ENCODE measurements at places on chromosomes 7 and 10.

- no peak for DNase-seq
These were observed 21.7 kb upstream of the NOM1 start for GRCh38 chr7:156927571-156928405.

GRCh38 chr7:73817121-73817520 lies 13.7 kb upstream of the CLDN4 start:
- no peak for DNase-seq

DNA sequence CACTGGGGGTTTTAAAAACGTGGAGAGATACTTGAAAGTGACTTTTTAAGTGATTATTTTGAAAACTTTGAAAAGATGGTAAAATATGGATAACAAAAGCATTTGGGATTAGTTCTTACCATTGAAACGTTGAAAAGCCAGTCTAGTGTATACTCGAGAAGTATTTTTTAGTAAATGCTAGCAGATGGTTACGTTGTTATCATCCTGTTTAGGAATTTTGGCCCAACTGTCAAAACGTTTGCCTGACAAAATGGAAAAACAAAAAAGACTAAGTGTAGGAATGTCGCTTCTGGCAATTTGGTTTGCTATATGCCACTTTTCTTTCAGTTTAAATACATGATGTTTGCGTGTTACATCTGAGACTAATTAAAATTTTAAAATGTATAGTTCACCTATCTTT lies 1.2 kb downstream of the RBM33 start:
- no peak for DNase-seq

GRCh38 chr7:49852619-49853462 lies 79.4 kb downstream of the VWC2 start:
- DNase-seq, result peak; percentile 21

All from activated CD4-positive, alpha-beta T cell treated with anti-CD3 and anti-CD28 coated beads, Interleukin-2, amount 50 U/mL, for 48 hours (primary cell).